Hypothalamus (tissue), 51 donors: ENCODE measurements at places on chromosomes 5 and 9.

DNA sequence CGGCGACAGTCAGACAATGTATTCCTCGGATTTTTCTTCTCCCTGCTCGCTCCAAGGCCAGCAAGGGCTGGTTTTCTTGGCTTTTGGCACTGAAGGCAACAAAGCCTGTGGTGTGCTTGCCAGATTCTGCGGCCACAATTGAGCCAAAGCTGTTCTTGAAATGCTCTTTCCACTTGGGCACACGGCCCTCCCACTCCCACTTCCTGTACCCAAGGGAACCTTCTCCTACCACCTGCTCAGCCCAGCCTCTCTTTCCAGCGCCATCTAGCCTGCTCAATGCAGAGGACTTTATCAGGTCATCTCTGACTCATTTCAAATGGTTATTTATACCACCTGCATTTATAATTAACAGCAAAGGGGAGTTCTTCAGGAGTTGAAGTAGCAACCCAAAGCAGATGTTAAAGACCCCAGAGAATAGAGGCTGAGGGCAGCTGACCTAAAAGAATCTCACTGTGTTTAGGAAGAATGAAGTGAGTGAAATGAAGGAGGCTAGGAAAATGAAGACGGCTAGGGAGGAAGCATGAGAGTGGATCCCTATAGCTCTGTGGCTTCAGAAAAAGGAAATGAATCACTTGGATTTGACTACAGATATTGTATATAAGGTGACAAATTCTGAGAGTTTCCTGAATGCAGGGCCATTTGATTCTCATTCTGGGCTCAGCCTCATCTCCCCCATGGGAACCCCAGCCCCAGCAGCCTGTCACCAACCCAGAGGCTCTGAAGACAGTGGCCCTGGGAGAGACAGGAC lies 439.0 kb downstream of the ENC1 start:
- DNase-seq: no peak

DNA sequence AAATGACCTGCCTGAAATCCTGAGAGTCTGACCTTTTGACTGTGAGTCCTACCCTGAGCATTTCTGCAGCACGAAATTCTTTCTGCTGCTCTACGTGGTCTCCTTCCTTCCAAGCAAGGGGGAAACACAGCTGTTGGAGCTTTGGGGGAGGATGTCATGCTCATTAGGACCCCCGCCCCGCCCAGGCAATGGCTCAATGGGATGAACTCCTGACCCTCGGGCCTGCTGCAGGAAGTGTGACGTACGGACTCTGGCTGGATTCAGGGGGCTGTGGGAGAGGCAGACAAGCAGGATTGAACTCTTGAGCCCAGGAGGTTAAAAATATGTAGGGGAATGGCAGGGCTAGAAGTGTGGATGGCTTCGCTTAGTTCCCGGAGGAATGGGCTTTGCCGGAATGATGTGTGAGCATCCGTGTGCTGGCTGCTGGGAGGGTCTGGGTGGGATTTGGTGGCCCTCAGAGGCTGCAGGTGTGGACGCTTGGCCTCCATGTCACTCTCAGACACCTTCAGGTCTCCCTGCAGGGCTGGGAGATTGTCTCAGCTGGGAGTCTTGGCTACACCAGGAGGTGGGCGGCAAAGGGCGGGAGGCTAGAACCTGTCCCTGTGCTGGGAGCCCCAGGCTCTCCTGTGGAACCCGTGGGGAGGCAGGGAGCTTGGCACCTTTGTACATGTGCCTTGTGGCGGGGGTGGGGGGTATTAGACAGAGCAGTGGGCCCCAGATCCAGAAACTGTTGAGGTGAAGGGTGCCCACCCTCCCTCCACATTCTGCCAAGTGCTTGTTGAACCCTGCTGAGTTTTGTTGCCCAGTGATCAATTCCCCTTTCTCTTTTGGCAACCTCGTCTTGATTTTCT lies 26.3 kb downstream of the STC2 start:
- DNase-seq: no peak

DNA sequence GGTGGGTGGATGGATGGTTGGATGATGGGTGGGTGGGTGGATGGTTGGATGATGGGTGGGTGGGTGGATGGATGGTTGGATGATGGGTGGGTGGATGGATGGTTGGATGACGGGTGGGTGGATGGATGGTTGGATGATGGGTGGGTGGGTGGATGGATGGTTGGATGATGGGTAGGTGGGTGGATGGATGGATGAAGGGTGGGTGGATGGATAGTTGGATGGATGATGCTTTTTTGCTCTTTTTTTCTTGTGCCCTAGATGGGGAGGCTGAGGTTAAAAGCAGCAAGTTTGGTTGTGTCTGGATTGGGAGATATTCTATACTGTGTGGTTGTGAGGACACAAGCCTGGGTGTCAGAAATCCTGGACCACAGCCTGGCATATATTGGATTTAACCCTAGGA lies 5.4 kb downstream of the LCN12 start:
- no peak for DNase-seq

DNA sequence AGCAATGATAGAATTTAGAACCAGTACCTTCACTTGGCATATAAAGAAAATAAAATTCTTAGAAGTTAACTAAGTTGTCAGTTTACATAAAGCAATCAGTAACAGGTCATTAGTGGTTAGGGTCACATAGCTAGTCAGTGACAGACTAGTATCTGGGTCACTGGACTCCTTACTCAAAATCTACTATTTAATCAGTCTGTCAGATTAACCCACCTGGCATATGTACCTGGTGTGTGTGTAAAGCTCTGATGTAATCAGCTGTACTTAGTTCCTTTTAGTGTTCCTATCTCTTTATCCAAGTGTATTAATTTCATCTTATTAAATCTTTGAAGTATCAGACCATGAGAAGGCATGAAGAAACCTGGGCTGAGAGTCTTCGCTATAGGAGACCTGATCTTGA lies 7.3 kb downstream of the CEP78 start:
- no peak for DNase-seq

DNA sequence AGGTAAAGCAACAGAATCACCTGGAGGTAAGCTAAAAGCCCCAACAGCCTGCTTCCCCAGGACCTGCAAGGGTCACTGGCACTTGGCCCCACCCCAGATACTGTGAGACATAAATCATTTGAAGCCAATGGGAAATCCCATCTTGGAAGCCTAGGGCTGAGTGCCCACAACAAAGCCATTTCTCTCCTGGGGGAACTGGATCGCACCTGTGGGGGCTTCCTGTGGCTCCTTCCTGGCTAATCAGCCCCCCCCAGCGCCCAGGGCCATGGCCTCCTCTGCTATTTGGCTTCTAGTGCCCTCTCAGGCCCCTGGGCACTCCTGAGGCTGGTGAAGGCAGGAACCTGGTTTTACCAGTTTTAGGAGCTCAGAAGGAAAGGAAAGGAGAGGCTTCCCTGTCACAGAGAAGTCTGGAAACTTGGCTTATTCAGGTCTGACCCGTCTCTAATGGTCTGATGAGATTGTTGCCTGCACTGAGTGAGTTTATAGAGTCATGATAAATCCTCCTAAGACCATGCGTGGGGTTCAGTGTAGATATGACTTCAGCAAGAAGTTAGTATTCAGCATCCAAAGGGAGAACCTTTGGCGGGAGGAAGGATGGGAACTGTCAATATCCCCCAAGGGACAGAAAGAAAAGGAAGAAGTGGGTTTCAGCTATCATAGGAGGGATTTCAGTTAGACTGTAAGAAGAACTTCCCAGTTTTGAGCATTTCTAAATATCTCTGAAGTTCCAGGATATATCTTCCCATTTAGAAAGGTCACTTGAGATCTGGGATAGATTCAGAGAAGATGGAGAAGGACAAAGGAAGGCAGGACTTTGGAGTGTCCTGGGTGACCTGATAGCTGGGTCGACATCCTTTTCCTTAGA lies 1.2 kb downstream of the KCNMB1 start:
- DNase-seq: no peak

GRCh38 chr5:21623831-21624230 lies 1229.3 kb downstream of the CDH12 start:
- no peak for DNase-seq

DNA sequence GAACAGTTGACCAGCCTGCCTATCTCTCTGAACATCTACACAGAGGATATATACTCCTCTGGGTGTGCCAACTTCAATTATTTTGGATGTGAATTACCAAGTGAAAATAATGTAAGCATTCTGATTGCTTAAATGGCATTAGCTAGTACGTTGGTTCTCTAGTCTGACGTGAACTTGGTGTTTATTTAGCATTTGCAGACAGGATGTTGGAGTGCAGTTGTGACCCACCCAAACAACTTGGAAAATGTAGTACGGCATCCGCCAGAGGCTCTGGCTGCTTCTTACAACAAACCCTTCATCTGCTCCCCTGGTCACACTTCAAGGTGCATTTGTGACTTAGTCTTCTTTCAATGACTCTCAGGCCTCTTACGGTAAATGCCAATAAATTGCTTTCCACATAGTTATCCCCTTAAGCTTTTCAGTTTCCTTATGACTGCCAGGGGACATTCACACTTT lies 616.6 kb downstream of the PDE4D start:
- DNase-seq: no peak

GRCh38 chr5:36442352-36442751 lies 140.7 kb upstream of the RANBP3L start:
- DNase-seq: no peak

- no peak for DNase-seq
Observed at GRCh38 chr9:127449332-127449966, 1.8 kb downstream of the RPL12 start.

GRCh38 chr5:167653645-167654106 lies 637.8 kb upstream of the WWC1 start:
- no peak for DNase-seq

- DNase-seq: no peak
Observed at GRCh38 chr5:7245121-7245651, 150.8 kb upstream of the ADCY2 start.

GRCh38 chr9:131011274-131012022 lies 2.5 kb downstream of the LAMC3 start:
- no peak for DNase-seq

- no peak for DNase-seq
Observed at GRCh38 chr9:8845376-8845775, 1045.8 kb upstream of the DMAC1 start.

DNA sequence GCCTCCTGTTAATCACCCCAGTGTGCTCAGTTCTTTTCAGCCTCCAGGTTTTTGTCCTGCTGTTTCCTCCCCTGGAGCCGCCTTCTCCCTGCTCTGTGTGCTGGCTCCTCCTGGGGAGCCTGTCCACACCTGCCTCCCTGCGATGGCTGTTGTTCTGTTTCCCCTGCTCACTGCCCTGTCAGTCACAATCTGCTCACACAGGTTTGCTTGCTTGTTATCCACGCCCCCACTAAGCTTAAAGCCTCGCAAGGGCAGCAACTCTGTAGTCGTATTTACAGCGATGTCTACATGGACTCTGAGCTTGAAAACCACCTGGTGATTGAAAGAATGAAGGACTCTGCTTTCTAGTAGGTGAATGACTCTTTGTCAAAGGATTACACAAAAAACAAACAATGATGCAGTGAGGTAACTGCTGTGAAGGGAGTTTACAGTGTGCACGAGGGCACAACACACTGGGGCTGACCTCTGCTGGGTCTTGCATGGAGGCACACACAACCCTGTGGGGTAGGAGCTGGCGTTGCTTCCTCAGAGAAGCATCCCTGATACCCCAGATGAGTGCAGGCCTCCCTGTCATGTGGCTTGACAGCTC lies 39.6 kb upstream of the TEX48 start:
- DNase-seq: no peak

DNA sequence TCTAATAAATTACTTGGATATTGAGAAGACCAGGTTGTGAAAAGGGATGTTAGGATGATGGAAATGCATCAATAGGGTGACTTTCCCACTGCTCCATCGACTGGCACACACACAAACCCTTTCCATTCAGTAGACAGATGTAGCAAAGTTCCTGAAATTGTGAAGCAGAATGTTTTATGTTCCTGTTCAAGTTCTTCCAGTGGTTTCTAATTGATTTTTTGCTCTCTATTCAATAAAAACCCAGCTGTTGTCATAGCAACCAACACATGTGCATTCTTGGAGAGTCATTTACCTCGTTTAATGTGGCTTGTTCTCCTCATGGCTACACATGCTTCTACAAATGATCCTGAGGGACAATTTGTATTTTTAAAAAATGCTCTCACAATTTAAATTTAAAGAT lies 244.6 kb downstream of the RAB3C start:
- DNase-seq: no peak

DNA sequence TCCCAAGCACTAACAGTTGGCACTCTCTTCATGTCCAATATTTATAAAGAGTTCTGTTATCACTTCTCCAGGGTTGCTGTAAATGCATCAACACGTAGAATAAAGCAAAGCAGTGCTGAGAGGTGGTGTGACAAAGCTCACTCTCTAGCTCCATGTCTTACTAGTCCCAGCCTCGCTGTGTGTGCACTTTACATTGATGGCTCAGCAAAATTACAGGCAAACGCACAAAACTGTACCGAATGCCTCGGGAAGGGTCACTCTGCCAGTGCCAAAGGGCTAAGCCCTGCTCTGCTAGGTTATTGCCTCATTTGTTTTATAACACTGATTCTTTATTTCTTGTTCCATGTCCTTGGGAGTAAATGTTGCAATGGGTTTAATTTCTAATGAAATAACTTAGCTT lies 1005.9 kb upstream of the WWC1 start:
- DNase-seq: no peak
